ENCODE measurements at places on chromosomes 3 and 15. TPM values are rescaled to one million over a fixed set of nuclear protein-coding genes. Genes with fewer than 3 reads are reported as not detected.

- no peak for DNase-seq
These were observed 143.4 kb downstream of the GREM1 start for GRCh38 chr15:32861174-32861573.

GRCh38 chr3:64255741-64256340, 30.6 kb upstream of the PRICKLE2 start:
- no peak for DNase-seq

GRCh38 chr3:107429320-107430181, 52.3 kb downstream of the CCDC54 start:
- peak; percentile 67 for DNase-seq

Gene DUOXA2
- total RNA-seq, result 4.9 TPM

Gene CCR4
- total RNA-seq, result 0.28 TPM

Gene RBP2
- total RNA-seq, result 0.67 TPM

Gene GOLGA8G
- total RNA-seq, result not detected

Gene SLC6A6
- total RNA-seq, result 6.7 TPM

- DNase-seq, result no peak
These were observed 57.2 kb downstream of the USP13 start for GRCh38 chr3:179710079-179710478.

Gene GOLGA6B
- total RNA-seq, result not detected

GRCh38 chr3:194051366-194052149, 84.4 kb upstream of the HES1 start:
- DNase-seq, result no peak

GRCh38 chr3:196631682-196632045, 7.8 kb upstream of the NRROS start:
- no peak for DNase-seq

Gene TRAIP
- 5.3 TPM for total RNA-seq

- DNase-seq, result no peak
These were observed 7.1 kb upstream of the TMEM207 start for GRCh38 chr3:190456770-190457169.

Gene MAGI1
- 45.9 TPM for total RNA-seq

- no peak for DNase-seq
These were observed 223.6 kb upstream of the TBL1XR1 start for GRCh38 chr3:177420651-177421480.

Gene SI
- total RNA-seq, result 56.4 TPM

DNA sequence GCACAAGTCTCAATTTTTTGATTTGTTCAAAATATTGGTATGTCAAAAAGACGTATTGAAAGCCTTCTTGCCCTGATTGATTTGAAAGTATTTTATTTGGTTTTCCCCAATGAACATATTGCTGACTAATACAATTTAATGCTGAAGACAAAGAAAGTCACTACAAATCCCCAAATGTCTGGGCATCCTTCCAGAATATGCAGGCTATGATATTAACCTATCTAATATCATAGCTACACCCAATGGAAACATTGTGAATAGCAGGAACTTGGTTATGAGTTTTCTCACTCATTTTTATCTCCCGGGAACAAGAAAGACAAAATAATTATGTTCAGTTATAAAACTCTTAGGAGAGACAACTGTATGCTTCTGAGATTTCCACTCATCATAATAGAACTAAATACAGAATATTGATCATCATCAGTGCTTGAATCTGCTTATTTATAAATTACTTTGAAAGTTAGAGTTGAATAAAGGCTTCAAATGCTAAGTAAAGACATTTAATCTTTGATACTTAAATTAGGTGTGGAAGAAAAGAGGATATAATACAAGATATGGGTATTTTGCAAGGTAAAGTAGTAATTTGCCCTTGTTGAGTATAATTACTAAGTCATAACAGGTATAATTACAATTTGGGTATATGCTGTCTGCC, 483.9 kb downstream of the RBMS3 start:
- no peak for DNase-seq

Gene TPM1
- 607 TPM for total RNA-seq

GRCh38 chr15:58548308-58549012, 116.7 kb downstream of the LIPC start:
- no peak for DNase-seq

Gene PLSCR5
- not detected for total RNA-seq

- DNase-seq, result no peak
These were observed 18.7 kb downstream of the NR2F2 start for GRCh38 chr15:96349034-96349856.

Gene NPAP1
- total RNA-seq, result not detected

Gene PLA1A
- 1.9 TPM for total RNA-seq

- DNase-seq, result no peak
These were observed 158.8 kb downstream of the PDZRN3 start for GRCh38 chr3:73465926-73466325.

Gene WDR49
- not detected for total RNA-seq

DNA sequence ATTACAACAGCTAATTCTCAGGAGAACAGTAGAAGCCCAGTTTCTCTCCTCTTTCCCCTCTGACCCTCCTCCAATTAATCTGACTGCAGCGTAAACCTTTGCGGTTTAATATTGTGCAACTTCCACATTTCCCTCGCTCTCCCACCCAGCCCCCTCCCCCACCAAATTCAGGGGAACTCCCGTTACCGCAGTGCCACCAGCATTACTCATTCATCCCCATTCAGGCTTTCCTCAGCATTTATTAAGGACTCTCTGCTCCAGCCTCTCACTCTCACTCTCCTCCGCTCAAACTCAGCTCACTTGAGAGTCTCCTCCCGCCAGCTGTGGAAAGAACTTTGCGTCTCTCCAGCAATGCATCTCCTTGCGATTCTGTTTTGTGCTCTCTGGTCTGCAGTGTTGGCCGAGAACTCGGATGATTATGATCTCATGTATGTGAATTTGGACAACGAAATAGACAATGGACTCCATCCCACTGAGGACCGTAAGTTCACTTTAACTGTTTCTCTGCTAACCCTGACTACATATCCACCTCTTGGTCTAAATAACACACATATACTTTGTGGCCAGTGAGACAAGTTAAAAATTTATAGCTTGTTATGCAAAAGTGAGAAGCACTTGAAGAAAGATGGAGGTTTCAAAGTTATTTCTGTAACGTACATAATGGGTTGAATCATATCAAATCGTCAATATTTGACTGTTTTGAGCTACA, at the start of gene PTX3:
Gene PTX3 (plus strand): TSS at position 268 of the 709 bp plus-strand sequence. CDS start 84 bp downstream, at position 352.
- peak; percentile 7 for DNase-seq

DNA sequence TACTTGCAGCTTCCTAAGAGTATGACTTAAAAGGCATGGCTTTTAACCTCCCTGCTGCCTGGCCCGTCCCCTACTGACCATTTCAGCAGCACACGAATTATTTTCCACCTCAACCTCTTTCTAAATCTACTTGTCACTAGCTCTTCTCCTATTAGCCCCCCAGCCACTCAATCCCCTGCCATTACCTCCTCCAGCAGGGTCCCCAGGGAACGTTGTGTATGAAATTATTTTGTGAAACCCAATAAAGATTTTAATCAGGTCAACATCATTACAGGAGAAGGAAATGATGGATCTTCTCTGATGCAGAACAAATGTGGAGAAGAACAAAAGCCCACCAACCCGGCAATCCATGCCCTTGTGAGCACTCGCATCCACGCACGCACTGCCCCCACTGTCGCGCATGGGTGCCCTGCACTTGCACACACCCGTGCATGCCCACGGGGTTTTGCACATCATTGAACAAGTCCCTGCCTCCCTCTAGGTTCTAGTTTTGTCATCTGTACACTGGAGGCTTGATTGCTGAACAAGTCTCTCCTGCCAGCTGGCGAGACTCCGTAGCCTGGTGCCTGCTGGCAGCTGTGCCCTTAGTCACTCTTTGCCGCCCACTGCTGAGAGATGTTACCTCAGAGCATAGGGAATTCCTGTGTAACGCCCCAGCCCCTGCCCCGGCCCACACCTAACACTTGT, 51.6 kb downstream of the LINGO1 start:
- DNase-seq, result no peak

DNA sequence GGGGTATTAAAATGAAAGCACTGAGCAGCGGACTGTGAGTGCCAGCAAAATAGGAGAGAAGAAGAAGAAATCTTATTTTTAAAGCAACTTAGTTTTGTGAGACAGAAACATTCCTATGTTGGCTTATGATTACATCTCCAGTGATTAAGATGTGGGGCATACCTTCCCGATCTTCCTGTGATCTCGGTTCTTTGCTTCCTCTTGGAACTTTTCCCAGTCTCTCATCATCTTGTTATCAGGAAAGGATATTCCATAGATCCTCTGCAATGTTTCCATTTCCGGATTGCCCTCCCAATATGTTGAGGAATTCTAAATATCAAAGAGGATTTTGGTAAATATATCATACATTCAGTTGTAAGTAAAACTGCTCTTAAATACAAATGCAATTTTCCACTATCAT, 22.2 kb downstream of the TARS3 start:
- no peak for DNase-seq

DNA sequence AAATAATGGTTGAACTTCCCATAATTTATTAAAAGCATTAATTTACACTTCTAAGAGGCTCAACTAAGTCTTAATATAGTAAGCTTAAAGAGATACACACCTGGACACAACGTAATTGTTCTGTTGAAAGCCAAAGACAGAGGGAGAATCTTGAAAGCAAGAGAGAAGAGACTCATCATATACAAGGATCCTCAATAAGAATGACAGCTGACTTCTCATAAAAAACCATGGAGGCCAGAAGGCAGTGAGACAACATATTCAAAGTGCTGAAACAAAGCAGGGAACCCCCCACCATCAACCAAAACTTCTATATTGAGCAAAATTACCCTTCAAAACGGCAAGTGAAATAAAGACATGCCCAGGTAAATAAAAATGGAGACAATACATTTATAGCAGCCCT, 16.6 kb upstream of the GABRG3 start:
- no peak for DNase-seq

GRCh38 chr3:187242435-187242834, 45.1 kb downstream of the RTP1 start:
- DNase-seq, result no peak

Gene SH2D7
- 2.4 TPM for total RNA-seq

Gene ANKRD34C
- not detected for total RNA-seq

Gene KNL1
- 8.0 TPM for total RNA-seq

Gene TUSC2
- 26.7 TPM for total RNA-seq

Data from left colon (tissue), 2 donors.